ENCODE measurements at places on chromosomes 7 and 10.

DNA sequence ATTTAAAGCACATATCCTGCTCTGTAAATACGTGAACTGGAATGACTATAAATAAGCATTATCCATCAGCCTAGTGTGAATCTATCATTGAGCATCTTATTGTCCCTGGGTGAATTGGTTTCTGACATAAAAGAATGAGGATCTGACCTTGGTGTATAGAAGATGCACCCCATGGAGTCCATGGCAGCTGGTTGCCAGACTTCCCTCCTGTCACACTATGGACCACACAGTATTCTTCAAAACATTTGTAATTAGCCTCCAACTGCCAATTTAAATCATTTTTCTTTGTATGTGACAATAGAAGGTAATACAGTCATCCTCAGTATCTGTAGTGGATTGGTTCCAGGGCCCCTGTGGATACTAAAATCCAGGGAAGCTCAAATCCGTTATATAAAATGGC, 238.1 kb upstream of the ZWINT start:
- DNase-seq, result no peak

DNA sequence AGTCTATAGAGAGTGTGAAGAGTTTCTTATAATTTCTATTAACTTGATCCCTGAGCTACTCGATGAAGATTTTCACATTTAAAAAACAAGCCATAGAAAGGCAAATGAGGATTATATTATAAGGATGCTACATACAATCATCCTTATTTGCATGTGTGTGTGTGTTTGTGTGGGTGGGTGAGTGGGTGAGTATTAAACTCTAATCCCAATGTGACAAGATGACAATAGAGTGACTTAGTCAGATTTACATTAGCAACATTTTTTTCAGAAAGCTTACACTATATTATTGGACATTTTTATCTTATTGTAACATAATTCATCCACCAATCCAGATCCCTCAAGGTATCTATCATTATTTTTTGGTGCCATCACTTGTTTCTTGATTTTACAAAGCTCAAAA, 331.7 kb downstream of the SORCS1 start:
- no peak for DNase-seq

GRCh38 chr10:11403116-11403515, 208.3 kb downstream of the USP6NL start:
- peak; percentile 14 for DNase-seq

- DNase-seq, result no peak
These were observed 21.4 kb downstream of the DENND2A start for GRCh38 chr7:140619176-140619575.

DNA sequence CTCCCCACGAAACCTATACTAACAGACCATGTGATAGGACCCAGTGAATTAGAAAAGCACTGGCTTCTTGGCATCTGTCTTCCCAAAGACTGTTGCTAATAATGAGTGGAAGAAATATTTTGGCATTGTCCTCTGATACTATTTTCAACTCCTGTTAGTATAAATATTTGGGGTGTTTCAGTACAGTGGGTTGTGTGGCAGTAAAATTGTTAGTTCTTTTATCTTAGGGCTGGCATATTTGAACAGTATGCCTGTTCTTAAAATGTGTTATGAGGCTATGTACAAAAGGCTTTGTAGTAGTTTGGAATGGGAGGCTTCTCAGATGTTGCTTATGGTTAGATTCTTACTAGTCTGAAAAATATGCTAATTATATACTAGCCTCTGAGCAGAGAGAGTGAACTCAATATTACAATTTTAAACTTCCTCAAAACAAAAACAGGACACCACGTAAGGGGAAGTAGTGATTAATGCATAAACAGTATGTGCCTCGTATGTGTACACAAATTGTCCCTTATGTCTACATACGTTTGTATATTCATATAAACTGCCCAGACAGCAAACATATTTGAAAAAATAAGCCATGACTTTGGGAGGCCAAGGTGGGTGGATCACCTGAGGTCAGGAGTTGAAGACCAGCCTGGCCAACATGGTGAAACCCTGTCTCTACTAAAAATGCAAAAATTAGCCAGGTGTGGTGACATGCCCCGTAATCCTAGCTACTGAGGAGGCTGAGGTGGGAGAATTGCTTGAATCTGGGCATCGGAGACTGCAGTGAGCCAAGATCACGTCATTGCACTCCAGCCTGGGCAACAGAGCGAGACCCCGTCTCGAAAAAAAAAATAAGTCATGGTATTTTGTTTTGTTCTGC, 115.4 kb downstream of the ARID5B start:
- DNase-seq, result no peak

- no peak for DNase-seq
These were observed 552.4 kb upstream of the MGMT start for GRCh38 chr10:128914681-128915080.

DNA sequence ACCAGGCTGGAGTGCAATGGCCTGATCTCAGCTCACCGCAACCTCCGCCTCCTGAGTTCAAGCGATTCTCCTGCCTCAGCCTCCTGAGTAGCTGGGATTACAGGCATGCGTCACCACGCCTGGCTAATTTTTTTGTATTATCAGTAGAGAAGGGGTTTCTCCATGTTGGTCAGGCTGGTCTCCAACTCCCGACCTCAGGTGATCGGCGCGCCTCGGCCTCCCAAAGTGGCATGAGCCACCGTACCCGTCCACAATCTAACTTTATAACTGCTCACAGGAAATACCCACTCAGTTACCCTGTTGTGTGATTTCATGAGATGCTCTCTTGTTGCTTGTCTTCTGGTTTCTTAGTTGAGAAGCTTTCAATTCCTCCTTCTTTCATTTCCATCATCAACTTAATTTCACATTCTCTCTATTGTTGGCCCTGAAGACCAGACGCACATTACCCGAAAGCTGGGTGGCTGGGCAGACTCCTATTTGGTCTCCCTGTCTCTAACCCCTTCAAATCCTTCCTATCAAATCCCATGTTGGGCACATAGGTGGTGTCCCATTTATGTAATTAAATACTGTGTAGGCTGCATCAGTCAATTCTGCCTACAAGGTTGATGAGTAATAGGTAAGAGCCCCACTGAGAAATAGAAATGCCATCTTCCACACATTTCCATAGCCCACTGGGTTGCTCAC, 1.1 kb upstream of the GSTO2 start:
- DNase-seq, result no peak

DNA sequence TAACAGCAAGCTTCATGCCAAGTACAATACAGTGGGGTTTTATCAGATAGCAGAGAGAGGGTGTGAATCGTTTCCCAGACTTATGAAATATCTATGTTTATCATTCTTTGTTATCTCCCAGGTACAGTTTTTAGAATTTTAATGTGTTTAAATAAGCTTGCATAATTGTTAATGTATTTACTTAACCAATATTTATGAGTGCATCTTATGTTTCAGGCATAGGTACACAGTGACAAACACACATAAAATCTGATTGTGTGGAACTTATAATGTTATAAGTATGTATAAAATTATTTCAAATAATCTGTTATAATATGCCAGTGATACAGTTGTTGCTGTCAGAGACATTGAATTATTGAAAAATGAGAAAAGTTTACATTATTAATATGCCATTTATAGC, 1011.4 kb upstream of the C7orf33 start:
- DNase-seq, result no peak

GRCh38 chr7:139687980-139688632, 89.7 kb downstream of the HIPK2 start:
- no peak for DNase-seq

- no peak for DNase-seq
These were observed 6.6 kb downstream of the ANK3 start for GRCh38 chr10:60382946-60383681.

GRCh38 chr7:10888861-10889260, 84.8 kb upstream of the PHF14 start:
- DNase-seq, result no peak

DNA sequence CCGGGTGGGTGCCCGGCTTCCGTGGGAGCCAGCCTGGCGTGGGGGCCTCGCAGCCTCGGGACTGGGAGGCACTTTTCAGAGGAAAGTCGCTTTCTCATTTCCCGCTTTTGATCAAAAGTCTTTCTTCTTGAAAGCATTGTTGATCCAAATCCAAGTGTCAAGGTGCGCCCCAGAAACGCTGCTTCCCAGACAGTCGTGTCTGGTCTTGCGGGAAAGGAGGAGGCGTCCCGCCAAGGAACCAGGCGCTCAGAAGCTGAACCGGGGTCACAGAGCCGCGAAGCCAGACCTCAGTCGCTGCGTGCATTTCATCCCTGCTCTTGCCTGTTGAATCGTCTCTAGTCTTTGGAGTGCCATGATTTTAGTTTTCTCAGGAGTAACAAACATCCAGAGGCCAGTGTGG, 1.1 kb upstream of the BNIP3 start:
- no peak for DNase-seq

DNA sequence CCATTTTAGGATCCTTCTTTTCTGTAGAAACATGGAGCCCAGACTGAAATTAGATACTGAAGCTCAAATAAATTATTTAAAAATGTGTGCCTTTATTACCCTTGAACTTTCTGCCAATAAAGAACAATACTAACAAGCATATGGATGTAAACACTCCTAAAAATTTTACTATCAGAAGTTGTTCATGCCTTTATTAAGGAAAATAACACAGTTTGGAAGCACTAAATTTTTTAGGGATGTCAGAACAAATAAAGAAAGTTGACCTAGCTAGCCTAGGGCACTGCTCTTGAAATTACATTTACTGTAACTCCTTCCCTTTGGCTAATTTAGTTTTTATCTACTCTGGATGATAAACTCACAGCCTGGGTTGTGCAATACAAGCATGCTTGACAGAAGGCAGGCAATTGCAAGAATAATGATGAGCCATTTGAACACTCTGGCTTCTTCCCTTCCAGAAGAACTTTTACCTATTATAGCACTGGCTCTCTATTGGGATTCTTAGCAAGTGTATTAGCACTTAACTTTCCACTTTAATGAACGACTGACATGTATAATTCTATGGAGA, 351.7 kb upstream of the C7orf33 start:
- no peak for DNase-seq

GRCh38 chr7:65448816-65449504, 75.3 kb downstream of the ZNF92 start:
- DNase-seq, result no peak

- DNase-seq, result no peak
These were observed 143.8 kb downstream of the RSU1 start for GRCh38 chr10:16673443-16673842.

- no peak for DNase-seq
These were observed 1.8 kb downstream of the PNLIPRP3 start for GRCh38 chr10:116429288-116429977.

DNA sequence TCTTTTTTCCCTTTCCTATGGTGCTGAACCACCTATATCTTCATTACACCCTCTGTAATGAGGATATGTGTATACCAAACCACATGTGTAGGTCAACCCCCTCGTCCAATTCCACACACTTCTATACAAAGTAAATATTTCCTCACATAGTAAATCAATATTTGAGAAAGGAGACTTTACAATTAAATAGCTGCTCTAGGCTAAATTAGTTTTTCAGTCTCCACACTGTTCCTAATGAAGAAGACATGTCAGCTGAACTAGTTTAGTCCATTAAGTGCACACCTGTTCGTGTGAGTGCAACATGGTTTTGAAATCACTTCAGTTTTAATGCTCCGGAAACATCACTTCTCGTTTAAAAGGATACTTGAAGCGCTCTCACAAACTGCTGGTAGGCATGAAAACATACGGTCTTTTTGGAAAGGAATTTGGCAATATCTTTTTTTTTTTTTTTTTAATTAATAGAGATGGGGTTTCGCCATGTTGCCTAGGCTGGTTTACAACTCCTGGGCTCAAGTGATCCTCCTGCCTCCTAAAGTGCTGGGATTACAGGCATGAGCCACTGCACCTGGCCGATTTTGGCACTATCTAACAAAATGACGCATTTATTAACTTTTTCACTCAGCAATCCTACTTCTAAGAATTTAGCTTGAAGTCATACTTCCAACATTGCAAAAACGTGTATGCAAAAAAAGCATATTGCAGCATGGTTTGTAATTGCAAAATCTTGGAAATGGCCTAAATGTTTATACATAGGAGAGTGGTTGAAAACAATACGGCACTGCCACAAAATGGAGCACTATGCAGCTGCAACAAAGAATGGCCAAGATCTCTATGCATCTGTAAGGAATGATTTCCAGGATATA, 2.1 kb upstream of the XRCC2 start:
- DNase-seq, result no peak

DNA sequence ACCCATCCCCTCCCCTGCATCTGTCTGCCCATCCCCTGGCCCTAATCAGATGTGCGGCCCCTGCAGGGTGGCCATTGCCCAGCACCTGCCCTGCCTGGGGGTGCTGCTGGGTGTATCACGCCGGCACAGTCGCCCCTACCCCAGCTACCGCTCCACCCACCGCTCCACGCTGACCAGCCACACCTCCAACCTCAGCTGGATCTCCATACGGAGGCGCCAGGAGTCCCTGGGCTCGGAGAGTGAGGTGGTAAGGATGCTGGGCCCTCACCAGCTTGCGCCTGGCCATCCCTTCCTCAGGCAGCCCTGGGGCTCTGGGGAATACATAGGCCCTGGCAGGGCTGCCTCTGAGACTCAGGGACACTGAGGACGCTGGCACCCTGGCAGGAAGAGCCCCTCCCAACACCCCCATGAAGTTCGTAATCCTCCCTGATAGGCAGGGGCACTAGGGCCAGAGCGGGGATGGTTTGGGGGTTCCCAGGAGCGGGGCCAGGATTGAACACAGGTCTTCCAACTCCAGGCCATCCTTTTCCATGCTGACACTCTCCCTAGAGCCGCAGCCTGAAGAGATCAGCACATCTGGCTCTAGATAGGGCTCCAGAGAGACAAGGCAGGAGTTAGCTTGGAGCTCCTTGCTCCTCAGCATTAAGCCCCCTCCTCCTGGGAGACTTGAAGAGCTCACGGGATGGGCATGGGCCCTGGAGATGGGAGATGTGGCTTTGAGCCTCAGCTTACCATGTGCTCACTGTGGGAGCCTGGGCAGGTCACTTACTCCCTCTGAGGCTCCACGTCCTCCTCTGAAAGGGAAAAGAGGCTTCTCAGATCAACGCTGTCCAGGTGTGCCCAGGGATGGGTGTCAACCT, 5.9 kb upstream of the LDB3 start:
- DNase-seq, result no peak

DNA sequence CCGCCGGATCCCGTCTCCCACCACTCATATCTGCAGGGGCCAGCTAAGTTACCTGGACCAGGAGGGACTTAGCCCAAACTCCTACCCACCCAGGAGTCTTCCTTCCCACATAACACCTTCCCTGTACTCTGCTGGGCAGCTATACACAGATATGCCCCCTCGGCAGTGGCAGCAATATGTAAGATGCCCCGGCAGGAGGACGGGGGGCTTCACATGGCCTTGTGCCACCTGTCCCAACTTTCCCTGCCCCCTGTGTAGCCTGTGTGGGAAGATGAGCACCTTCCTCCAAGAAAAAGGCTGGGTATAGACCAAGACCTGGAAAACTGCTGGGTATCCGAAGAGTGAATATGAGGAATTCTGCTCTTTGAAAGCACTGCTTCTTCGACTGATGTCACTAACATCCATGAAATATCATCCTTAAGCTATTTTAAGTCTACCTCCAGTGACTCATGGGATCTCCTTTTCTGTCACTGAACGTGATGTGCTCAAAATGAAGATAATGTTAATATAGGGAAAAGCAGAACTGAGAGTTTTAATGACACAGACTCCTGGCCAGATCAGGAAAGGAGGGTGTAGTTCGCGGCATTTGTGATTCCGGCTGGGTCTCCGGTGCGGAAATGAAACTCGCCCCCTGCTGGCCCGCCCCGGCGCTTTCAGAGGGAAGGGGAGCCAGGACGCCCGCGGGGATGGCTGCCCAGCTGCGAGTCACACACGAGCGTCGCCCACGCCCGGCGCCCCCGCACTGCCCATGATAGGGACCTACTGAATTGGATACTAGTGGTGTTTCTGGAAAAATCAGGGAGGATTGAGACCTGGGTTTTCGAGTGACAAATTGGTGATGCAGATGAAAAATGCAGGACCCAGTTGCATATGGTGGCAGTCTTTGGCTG, 256.9 kb upstream of the NFE2L3 start:
- DNase-seq, result peak; percentile 30

- DNase-seq, result no peak
These were observed 472 bp downstream of the SFRP4 start for GRCh38 chr7:37916017-37916672.
